Amniotic stem cell (primary cell): ENCODE measurements at places on chromosomes 11 and 22.

DNA sequence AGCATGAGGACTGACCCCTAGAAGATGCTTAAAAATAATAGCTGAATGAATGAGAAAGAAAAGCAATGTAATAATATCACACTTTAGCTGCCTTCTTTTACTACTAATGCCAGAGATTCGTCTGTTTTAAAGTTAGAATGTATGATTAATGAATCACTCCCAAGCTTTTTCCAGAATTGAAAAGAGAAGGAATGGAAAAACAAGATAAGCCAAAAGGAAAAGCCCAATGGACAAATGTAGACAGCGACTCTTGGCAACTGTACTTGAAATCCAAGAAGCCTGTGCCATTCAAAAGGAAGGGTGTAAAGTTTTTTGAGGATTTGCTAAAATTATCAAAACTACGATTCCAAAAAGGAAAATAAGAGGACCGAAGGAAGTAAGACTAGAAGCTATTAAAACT, 40.8 kb upstream of the PAMR1 start:
- no peak for DNase-seq

DNA sequence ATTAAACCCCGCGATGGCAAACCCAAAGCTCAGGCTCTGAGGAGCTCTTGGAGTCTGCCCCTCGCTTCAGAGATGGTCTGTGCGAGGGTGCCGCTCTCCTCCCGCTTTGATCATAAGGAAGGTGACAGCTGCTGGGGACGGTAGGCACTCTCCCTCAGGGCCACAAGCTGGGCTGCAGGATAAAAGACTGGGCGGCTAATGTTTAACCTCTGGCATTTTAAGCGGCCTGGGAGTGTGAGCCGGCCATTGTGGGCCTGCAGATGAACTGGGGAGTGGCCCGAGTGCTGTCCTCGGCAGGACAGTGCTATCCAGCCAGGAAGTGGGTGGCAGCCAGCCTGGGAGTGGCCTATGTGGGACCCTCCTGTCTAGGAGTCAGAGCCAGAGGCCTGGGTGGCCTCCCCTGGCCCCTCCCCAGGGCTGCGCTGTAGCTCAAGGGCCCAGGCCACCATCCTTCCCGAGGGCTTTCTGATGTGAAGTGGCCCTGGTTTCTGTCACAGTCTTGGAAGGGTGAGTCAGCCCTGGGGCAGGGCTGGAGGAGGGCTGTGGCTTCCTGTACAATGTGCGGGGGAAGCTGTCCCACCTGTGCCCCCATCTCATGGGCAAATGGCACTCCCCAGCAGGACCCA, 58.7 kb upstream of the PRODH start:
- no peak for DNase-seq

GRCh38 chr11:28528217-28528616, 420.0 kb downstream of the METTL15 start:
- no peak for DNase-seq

DNA sequence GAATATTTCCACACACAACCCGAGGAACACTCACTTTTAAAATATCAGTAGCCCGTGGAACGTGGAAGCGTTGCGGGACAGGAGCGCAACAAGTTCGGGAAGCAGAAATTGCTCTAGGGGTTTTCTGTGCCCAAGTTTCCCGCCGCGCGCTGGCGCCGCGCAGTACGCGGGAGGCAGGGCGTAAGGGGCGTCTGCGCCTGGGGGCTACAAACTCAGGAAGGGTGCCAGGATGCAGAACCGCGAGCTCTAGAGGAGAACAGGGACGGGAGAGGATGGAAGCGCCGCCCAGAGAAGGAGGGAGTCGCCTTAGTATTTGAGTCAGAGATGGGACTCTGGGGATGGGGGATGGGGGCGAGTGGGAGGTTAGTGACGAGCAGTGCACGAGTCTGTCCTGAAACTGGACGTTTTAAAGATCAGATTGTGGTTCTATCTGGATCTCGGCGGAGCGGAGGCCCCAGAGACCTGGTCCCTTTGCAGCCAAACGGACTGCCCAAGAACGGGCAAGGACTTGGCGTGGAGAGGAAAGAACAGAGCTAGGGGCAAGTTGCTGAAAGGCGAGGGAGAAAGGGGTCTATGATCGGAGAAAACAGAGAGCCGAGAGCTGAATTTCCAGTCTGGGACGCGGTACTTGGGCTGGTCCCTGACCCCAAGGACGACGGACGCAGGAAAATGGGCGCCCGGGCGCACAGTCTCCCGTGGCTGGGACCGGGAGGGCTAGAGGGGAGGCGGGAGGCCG, 4.7 kb downstream of the BSX start:
- DNase-seq: no peak

DNA sequence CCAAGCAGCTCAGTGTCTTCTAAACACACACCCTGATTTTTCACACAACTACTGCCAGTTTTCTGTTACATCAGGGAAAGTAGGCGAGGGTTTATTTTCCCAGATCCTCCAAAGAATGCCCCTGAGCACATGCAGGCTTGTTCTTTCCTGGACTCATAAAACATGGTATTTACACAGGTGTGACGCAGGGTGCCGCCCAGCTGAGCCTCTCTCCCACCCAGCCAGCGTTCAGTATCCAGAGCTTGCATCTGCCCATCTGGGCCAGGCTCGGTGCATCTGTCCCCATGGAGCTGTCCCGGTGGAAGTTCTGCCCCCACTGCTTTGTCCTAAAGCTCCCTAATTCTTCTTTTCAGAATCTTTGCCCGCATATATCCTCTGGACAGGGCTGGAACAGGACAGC, 44.8 kb upstream of the ISX start:
- DNase-seq: no peak

- DNase-seq: no peak
Observed at GRCh38 chr22:50396751-50397370, 53.7 kb downstream of the PPP6R2 start.

- DNase-seq: no peak
Observed at GRCh38 chr11:74460065-74460464, 7.3 kb downstream of the KCNE3 start.

DNA sequence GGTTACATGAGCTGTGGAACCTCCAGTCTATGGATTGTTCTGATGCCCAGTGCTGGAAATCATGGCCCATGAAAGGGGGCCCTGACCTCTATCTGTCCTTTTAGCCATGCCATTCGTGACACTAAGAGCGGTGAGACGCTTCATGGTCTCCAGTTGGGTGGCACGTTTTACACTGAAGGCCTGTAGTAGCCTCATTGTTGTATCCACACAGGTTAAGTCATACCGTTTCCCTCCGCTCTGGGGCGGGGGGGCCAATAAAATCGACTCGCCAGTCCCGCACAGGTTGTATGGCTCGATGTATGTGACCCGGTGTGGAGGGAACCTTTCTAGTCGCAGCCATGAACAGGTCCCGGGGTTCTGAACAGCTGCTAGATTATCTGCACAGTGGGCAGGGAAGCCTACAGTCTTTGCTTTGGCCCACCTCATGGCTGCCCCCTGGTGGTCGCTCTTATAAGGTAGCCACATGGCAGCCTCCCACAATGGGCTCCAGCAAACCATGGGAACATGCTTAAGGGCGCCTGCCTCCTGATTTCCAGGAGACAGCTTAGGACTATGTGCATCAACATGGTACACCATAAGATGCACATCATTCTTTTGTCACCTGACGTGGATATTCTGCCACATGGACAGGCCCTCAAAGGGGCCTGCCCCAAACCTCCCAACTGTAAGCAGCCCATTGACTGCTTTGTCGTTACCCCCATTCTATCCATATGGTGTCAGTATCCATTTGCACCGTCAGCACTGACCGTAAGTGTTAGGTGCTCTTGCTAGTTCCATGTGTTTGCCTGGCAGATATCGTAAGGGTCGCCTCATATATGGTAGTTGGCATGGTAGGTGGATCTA, 19.7 kb upstream of the APOL3 start:
- DNase-seq: peak; percentile 59

DNA sequence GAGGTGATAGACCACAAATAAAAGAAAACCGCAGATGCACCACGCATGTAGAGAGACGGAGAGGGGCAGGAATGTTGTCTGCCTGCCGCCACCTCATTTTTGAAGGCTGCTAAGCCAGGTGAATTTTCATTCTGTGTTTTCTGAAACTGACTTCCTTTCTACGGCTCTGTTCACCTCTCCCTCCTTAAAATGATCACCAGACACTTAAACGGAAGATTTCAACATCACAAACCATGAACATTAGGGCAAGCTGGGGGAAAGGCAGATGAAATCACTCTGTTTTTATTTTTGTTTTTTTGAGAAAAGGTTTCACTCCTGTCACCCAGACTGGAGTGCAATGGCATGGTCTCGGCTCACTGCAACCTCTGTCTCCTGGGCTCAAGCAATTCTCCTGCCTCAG, 232.4 kb downstream of the MIAT start:
- DNase-seq: no peak

GRCh38 chr22:19663286-19663815, 51.0 kb upstream of the SEPTIN5 start:
- peak; percentile 69 for DNase-seq

DNA sequence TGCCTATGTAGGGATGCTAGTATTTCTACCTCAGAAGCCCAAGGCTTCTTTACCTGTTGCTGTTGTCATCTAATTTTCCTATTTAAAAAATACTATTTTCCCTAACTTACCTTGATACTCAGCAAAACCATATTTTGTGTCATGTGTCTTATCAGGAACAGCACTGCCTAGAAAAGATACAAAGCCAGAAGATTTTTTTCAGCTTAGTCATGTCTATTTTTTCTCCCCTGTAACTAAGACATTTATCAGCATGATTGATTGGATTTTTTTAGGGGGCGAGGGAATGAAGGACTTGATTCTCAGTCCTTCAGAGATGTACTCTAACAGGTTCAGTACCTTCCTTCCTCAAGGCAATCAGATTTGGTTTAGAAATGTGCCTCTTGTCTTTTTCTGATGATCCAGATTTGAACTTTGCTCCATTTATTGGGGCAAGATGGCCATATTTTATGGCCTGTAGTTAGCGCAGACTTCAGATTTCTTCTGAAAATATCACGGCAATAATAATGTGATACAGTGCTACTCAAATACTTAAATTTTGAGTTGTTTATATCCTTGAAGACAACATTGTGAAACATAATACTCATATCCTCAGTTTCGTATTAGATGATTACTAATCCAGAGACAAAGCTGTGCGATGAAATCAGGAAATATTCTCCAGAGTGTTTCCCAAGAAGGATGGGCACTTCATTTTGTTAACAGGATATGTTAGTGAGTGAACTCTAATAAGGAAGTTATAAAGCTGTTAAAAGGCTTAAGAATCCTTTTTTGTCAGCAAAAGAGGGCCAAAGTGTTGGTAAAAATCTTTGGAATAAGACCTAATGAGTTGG, 3.8 kb upstream of the PIK3IP1 start:
- DNase-seq: no peak

- DNase-seq: no peak
Observed at GRCh38 chr22:34113381-34113780, 193.1 kb upstream of the LARGE1 start.

DNA sequence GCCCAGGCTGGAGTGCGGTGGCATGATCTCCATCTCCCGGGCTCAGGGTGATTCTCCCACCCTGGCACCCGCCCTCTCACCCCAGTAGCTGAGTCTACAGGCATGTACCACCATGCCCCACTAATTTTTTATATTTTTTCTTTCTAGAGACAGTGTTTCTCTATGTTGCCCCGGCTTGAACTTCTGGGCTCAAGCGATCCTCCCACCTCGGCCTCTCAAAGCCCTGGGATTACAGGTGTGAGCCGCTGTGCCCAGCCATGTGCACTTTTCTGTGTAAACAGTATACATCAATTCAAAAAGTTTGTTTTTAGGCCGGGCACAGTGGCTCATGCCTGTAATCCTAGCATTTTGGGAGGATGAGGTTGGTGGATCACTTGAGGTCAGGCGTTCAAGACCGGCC, 14.7 kb downstream of the GRIK4 start:
- DNase-seq: no peak

DNA sequence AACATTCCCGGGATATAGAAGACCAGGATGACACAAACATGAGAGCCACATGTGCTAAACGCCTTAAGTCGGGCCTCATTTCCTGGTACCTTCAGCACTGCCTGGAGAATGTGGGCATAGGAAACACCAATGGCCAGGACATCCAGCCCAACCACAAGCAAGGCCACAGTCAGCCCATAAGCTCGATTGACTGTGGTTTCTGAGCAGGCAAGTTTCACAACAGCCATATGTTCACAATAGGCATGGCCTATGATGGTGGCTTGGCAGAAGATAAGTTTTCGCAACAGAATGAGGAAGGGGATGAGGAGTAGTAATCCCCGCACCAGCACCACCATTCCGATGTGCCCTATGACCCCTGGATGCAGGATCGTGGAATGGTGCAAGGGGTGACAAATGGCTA, 26.9 kb upstream of the OR56A1 start:
- DNase-seq: no peak

DNA sequence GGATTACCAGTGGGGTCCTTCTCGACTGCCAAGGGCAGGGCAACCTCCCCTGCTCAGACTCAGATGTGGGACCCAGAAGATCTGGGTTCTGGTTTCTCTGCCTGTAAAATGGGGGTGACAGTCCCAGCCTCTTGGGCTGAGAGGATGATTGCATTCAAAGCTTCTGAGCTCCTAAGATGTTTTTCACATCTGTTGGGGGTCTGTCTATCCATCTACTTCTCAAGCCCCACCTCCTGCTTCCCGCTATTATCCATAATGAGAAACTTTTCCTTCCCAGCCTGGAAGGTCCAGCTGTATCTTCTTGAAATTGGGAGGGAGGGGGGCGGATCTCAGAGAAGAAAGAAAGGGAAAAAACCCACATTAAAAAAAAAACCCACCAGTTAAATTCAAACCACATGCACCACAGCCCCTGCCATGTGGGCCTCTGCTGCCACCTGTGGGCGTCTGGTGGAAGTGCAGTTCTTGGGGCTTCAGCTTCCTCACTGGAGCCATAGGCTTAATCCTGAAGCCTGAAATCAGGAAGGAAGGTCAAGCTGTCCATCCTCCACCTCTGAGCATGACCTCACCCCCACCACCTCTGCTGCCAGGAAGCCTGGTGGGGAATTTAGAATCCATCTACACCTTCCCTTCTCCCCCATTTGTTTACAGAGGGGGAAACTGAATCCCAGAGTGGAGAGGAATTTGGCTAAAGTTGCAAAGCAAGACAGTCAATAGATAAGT, 27.3 kb downstream of the ARHGEF17 start:
- no peak for DNase-seq

GRCh38 chr11:69172674-69173073, 16.9 kb downstream of the SMIM38 start:
- DNase-seq: no peak

DNA sequence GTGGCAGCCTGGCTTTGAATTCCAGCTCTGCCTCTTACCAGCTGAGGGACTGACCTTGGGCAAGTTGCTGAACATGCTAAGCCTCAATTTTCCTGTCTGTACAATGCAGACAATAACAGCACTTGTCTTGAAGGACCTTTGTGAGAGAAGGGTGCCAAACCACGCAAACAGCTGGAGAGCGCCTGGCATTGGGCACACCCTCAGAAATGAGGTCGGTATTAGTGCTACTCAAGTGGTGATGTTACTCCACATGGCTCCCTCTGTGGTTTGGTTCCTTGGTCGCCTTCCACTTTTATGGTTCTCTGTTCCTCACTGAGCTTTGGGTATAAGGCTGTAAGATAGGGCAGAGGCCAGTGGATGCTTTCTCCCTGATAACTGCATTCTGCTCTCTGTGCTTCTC, 8.2 kb downstream of the UBASH3B start:
- DNase-seq: no peak
